ENCODE measurements at places on chromosomes 11 and 22.

GRCh38 chr11:111115890-111116289 is 129.6 kb upstream of the POU2AF2 start:
- no peak for DNase-seq

- DNase-seq = no peak
These were observed 88.6 kb upstream of the RCN1 start for GRCh38 chr11:32002311-32002710.

DNA sequence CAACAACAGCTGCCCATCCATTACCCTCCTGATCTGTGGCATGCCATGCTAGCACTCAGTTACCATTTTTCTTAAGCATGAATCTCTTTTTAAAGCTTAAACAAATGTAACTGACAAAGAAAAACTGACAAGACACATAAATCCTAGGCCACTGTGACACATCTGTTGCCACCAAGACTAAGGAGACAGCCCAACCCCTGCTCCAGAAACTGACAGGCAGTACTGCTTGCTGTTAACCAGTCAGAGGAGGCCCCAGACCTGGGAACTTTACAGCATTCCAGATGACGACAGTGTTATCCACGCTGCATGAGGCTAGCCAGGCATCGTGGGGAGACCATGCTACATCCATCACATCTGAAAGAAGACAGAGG is 33.8 kb downstream of the HIRA start:
- no peak for DNase-seq

- DNase-seq = no peak
These were observed 772.7 kb downstream of the DLG2 start for GRCh38 chr11:84854498-84854880.

DNA sequence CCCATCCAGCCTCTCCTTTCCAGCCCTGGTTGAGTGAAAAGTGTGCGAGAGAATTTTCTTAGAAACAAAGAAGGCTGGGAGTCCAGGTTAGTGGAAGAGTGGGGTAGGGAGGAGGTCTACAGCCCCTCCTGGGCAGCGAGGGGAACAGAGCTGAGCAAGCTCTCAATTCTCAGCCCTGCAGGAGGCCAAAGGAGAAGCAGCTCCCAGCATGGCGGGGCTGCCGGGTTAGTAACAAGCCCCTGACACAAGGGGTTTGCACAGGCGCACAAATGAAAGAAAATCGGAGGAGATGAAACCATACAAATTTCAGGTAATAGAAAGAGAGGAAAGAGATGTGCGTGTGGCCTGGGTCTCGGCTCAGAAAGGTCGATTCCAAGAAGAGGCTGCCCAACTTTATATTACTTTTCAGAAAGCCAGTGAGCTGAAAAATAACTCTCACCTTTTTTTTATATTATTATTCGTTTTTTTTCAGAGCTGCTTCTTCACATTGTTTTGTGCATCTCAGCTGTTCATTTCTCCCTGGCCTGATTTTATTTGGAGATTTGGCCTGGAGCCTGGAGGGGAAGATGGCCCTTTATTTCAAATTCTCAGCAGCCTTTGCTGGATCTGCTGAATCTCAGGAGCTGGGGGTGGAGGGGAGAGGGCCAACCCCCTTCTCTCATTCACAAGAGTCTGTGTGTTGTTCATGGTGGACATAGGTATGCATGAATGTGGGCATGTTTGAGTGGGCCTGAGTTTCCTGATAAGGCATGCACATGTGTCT is 583.2 kb downstream of the BUD13 start:
- no peak for DNase-seq

DNA sequence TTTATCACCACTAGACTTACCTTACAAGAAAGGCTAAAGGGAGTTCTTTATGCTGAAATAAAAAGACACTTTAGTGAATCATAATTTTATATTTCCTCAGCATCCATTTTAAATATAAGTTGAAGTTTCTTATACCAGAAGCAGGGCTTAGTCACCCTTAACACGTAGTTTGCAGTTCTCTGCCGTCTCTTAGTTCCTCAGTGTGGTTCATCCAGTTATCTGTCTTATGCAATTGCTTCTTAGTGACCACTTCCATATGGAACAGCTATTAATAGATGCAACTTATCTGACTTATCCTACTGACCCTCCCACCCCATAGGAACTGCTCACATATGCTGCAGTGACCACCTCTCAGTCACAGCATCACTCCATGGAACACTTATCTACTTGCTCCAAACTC is 11.7 kb upstream of the SLC36A4 start:
- DNase-seq = no peak

DNA sequence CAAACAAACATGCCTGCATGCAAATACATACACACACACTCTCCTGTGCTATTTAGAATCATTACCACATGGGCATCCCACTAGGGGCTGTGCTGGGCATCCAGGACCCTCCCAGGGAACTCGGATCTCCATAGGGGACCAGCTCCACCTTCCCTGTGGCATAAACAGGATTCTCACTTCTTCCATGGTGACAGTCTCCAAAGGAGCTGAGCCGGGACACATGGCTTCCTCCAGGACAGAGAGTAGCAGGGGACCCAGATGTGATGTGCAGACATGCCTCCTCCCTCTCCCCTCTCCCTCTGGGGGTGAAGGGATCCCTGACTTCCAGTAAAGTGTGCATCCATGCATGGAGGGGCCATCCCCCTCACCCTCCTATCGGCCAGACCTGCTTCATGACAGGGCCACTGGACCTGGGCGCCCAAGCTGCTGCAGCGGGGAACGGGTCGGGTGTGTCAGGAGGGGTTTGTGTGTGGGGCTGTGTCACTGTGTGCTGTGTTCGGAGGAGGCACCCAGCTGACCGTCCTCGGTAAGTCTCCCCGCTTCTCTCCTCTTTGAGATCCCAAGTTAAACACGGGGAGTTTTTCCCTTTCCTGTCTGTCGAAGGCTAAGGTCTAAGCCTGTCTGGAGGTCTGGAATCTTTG is 33.4 kb downstream of the IGLL5 start:
- no peak for DNase-seq

- no peak for DNase-seq
These were observed 12.2 kb downstream of the CSF2RB start for GRCh38 chr22:36925388-36926290.

DNA sequence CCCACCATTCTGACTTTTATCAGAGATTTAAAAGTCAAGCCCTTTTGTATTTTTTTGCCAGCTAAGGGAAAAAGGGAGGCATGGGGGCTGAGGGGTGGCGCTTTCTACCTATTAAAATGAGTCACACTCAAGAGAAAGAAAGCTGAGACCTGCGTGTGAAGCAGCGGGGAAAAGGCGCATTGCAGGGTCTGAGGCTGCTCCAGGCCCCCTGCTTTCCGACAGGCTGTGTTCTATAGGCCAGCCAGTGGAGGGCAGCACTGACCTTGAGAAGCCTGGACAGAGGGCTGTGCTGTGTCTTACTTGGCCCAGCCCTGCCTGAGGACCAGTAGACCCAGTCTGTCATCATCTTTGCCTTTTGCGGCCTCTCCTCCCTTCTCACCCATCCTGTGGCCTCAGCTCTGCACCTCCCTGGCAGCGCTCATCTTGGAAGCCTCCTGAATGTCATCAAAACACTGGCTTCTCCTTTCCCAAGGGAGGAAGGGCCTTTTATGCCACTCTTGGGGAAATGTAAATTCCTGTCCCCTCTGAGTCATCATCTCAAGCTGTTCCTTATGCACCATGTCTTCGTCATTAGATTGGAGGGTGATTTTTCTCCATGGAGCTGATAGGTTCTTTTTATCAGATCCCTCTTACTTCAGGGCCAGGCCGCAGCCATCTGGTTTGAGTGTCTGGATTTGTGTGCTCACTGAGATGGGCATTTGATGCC is 12.6 kb upstream of the MAPK8IP1 start:
- peak; percentile 60 for DNase-seq

DNA sequence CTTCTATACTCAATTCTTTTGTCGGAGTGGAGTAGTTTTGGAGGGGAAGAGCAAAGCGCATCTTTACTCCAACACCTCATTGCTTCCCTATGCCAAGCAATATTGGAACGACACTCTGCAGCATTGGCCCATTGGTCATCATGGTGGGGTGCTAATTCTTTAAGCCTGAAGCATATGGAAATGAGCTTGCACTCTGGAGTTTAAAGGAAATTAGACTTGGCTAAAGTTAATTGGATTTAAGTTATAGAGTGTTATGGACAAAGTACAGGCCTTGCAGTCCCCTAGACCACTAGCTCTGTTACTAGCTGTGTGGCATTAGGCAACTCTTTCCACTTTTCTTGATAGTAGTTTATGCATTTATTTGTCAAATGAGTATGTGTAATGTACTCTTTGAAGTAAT is 568.3 kb upstream of the TENM4 start:
- no peak for DNase-seq

- DNase-seq = no peak
These were observed 3.1 kb downstream of the GNB1L start for GRCh38 chr22:19851291-19852176.

DNA sequence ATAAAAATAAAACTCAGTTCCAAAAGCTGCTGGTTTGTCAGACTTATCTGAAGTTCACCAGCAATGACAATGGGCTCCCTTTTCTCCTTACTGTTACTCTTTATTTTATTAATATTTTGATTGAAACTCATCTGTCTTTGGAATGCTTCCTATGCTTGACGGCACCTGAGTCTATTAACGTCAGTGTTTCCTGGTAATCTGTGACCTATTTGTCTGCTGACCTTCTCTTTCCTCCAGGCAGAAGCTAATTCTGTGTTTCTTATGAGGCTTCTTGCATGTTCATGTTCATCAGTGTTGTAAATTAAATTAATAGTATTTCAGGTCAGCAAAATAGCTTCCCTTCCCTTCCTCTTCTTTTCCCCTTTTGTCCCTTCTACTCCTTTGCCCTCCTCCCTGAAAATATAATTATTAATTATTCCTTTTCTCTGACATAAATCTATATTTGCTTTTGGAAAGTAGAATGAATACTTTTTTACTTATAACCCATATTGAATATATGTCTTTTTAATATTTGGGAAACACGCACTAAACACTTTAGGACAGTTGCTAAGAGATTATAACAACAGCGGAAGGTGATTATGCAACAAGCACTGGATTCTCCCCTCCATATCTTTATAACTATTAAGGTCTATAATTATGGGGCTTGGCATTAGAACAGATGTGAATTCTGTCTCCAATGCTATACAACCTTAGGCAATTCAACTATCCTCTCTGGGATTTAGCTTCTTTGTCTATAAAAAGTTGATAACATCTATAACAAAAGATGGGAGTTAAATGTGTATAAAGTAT is 32.1 kb upstream of the PCF11 start:
- no peak for DNase-seq

GRCh38 chr11:61472868-61473267 is 35.7 kb upstream of the LRRC10B start:
- DNase-seq = no peak

GRCh38 chr22:30615543-30615954 is 8.6 kb downstream of the TCN2 start:
- DNase-seq = no peak

DNA sequence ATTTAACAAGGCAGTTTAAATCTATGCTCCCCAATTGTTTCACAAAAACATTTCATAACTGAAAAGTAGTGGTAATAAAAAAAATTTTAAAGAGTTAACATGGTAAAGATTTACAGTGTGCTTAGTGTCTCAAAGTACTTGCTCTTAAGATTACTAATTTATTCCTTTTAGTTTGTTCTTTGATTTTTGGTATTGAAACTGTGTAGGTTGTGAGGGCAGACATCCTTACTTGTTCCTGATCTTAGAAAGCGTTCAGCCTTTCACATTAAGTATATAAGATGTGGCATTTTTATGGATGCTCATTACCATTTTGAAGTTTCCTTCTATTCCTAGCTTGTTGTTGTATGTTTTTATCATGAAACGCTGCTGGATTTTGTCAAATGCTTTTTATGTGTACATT is 32.9 kb downstream of the RAB6A start:
- DNase-seq = no peak

GRCh38 chr11:17206463-17206862 is 1.3 kb downstream of the PIK3C2A start:
- no peak for DNase-seq

Data from B cell (primary cell).